ENCODE measurements at places on chromosomes 1 and 21.

GRCh38 chr1:204894031-204894430 lies 23.4 kb downstream of the NFASC start:
- DNase-seq = peak; percentile 34

DNA sequence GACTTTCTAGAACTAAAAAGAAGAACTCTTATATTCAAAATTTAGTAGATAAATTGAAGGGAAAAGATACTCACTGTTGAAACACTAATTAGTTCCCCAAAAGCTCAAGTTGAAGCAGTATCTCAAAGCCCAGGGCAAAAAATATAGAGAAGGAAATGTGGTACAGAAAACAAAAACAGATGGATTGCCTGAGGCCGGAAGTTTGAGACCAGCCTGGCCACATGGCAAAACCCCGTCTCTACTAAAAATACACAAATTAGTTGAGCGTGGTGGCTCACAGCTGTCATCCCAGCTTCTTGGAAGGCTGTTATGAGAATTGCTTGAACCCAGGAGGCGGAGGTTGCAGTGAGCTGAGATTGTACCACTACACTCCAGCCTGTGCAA lies 36.0 kb downstream of the FAM177B start:
- no peak for DNase-seq

DNA sequence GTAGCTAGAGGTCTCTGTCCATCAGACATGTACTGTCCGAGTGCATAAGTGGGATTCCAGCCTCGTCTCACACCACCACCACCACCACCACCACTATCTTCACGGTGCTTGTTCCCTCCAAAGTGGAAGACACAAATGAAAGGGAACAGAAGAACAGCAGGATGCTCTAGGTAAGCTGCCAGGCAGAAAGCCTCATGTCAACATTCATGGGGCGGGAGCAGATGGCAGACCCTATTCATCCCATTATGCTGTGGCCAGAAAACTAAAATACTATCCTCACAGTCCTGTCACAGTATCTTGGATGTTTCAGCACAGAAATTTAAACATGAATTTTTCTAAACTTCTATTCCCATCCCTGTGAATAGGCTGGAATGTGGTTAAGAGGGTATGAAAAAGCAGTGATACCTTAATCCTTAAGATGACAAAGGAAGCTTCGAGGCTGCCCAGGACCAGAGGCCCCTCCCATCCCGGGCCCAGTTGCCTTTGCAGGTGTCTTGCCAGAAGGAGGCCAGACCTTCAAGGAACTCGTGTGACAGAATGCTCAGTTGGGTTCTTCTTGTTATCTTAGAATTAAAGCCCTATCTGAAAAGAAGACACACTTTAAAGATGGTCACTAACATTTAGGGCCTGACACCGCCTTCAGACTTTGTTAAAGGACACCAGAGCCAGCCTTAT lies 24.7 kb downstream of the APCS start:
- no peak for DNase-seq

- no peak for DNase-seq
Measured at GRCh38 chr1:22139817-22140216, 3.1 kb downstream of the WNT4 start.

GRCh38 chr1:213337025-213337678 lies 286.1 kb downstream of the RPS6KC1 start:
- DNase-seq = no peak

GRCh38 chr1:64171246-64171645 lies 32.2 kb upstream of the UBE2U start:
- DNase-seq = peak; percentile 26

DNA sequence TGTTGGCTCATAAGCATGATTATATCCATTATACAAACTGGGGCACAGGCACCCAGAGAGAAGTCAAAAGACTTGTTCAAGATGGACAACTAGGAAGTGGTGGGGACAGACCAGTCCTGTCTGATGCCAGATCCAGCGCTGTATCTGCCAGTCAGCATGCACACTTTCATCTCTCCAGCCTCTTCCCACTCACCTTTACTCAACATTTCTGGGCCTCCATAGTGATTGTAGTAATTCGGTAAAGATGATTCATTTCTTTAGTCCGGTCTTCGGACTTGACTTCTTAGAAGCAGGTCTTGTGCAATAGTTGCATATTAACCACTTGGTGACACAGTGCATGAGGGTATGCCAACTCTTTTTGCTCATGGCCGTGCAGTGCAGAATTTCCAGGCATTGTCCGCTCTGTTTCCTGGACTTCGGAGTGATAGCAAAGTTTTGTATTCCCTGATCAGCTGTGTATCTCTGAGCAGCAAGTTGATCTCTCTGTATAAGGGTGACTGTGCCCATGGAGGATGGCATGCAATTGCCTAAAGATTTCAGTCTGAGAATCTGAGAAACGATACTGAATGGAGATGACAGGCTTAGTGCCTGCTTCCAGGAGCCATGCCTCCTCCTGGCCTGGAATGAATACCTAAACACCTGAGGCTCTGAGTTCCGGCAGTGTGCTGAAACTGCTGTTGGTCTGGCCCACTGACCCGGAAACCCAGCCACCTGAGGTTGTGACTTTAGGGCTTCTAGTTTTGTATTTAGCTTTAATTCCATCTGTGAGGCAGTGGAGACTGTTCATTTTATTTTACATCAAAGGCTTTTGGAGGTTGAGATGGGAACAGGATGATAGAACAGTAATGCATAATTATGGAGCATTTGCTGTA lies 39.0 kb downstream of the GALNT2 start:
- peak; percentile 68 for DNase-seq

GRCh38 chr21:26282058-26282457 lies 111.5 kb upstream of the APP start:
- no peak for DNase-seq

DNA sequence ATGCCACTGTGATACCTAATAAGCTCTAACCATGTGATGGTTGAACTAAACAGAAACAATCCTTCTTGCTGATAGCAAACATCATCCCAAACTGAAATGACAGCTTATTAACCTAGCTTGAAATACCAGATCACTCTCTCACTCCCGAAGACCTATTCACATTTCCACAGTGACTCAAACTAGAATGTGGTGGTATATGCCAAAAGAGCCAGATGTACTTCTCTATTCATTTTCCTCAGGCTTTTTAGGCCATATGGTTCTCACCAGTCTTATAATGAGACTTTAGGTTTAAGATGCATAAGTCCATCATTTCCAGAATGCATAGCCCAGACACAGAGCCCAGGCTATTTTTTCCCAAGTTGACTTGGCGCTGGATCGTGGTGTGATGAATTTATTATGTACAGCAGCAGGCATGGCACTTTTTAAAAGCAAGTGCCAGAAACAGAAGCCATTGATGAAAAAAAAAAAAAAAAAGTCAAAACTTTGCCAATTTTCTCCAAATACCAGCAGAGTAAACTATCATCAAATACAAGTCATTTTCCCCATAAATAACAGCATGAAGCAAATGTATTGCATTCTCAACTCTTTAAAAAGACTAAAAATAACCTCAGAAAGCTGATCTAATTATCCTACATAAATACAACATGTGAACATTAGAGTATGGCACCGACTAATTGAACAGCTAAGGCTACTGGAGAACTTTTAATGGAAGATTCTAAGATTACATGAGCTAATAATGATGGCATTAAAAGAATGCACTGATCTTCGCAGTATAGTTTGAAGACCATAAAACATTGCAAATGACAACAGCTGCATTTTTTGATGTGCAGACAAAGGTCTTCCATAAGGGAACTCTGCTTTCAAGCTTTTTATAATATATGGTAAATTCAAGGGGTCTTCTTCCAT lies 365.4 kb downstream of the LRRIQ3 start:
- peak; percentile 63 for DNase-seq

DNA sequence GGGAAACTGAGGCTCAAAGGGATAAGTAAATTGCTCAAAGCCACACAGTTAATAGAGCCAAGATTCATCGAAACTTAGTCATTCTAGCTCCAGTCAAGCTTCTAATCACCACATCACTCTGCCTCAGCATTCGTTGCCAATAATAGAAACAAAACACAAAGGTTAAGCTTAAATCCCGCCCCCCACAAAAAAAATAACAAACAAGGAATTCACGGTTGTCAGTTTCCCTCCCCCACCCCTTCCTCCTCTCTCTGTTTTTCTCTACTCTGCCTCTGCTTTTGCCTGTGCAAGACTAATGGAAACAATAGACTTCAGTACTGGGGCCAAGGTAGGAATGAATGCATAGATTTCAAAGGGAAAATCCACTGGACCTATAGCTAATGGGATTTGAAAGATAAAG lies 70.7 kb upstream of the ZNF644 start:
- DNase-seq = peak; percentile 6

DNA sequence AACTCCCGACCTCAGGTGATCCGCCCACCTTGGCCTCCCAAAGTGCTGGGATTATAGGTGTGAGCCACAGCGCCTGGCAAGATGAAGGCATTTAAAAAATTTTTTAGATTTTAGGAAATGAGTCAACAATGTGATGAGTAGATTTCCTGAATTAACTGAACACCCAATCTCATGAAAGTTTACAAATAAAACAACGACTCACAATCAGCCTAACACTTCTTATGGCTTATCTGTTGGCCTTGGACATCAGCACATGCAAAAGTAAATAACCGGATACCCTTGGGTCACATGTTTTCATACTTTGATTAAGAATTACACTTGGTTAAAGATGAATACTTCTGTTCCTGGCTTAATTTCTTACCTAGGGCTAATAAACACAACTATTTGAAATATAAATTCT lies 3.0 kb downstream of the GNG12 start:
- DNase-seq = peak; percentile 44

- peak; percentile 40 for DNase-seq
Measured at GRCh38 chr1:115052454-115053083, 22.9 kb downstream of the TSHB start.

GRCh38 chr1:3928586-3928985 lies 28.5 kb upstream of the C1orf174 start:
- DNase-seq = no peak

- DNase-seq = no peak
Measured at GRCh38 chr21:45270306-45270821, 17.3 kb downstream of the POFUT2 start.

- no peak for DNase-seq
Measured at GRCh38 chr1:216224233-216224632, 199.0 kb downstream of the USH2A start.

- DNase-seq = no peak
Measured at GRCh38 chr1:24062221-24062620, 49.7 kb downstream of the MYOM3 start.

DNA sequence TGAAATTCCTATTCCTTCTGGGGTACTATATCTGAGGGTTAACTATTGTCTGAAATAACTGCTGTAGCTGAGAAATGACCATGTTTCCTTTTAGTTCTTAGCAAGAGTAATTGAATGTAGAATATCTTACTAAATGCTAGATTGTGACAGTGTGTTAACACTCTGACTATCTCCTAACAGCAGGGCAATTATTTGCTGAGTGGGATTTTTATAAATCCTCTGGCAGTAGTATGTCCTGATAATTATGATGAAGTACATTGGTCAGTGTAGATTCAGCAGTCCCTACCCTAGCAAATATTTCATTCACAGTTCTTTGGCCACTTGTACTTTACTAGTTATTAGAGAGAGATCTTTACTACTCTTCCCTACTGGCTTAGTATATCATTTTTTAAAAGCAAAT lies 138.6 kb downstream of the SPATA17 start:
- no peak for DNase-seq

- no peak for DNase-seq
Measured at GRCh38 chr1:215772151-215772550, 205.0 kb downstream of the KCTD3 start.

GRCh38 chr1:65146908-65147423 lies 1.0 kb upstream of the AK4 start:
- peak; percentile 25 for DNase-seq

DNA sequence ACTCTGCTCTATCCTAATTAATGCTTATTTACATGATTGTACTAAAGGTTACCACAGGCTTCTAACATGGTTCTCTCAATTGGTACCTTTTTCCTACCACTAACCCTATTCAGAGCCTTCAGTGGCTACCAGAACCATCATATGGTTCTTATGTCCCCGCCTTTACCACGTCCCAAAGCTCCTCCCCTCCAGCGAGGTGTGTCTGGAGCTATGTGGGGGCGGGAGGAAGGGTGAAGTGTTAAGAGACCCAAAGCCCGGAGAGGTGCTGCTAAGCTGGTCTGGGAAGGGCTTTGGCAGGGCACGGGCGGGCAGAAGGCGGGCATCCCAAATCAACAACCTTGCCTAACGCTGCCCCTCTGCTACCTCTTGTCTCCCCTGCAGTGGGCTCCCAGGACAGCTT lies 10.0 kb downstream of the SPATA46 start:
- no peak for DNase-seq

DNA sequence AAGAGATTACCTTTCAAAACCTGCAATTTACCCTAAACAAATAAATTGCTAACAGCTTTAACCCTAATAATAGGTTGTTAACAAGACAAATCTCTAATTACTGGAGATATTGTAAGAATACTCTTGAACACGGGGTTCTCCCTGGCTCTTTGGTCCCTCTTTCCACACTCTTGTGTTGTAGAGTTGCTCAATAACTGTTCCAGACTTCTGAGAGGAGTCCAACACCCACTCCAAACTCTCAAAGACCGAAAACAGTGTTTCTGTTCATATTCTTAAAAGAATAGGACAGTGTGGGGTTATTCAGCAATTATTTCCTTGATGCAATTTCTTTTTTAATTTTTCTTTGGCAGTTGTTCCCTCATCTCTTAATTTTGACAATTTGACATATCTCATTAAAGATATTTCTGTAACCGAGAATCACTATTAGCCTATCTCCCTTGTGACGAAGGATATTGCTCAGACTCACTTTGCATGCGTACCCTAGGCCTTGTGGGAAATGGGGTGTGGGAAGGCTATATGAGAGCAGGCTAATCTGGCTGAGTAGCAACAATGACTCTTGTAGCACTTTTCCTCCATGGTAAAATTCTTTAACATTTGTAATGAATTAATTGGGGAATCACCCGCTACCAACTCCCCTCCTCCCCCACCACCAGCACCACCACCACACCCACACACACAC lies 90.7 kb downstream of the SLC25A24 start:
- no peak for DNase-seq

GRCh38 chr21:19076031-19076430 lies 672.4 kb upstream of the TMPRSS15 start:
- DNase-seq = no peak

DNA sequence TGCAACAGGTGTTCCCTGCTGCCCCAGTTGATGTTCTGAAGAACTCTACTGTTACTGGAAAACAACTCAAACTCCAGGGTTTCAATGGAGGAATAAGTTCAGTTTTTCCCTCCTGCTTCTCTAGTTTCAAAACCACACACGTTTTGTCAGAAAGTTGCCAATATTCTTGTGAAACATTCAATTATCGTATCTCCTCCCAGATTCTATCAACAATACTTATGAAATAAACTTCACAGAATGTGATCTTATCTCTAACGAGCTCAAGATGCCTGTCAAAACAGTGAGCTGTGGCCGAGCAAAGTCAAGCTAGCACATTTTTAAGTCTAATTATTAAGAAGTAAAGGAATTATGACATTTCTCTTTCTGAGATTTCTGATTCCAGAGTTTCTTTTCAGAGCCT lies 4.7 kb downstream of the OR2B11 start:
- no peak for DNase-seq

GRCh38 chr1:161921990-161922389 lies 101.7 kb downstream of the OLFML2B start:
- DNase-seq = peak; percentile 71

DNA sequence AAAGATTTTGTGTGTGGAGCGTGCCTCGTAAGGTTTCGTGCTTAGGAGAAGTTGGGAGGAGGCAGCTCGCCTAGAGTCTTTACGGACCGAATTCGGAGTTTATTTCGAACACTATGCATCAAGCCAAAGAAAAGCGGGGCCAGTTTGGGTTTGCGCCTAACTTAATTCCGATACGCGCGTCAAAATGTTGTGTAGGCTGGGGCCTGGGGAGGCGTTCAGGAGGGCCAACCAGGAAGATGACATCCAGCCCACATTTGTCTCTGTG lies 6.4 kb downstream of the FOXD2 start:
- DNase-seq = no peak
